Fibroblast of the aortic adventitia (primary cell): ENCODE measurements at places on chromosomes 11 and 22. TPM values are rescaled to one million over a fixed set of nuclear protein-coding genes. Genes with fewer than 3 reads are reported as not detected.
A peak's percentile ranks its signal among the peaks of the same experiment; 100 is the strongest.

DNA sequence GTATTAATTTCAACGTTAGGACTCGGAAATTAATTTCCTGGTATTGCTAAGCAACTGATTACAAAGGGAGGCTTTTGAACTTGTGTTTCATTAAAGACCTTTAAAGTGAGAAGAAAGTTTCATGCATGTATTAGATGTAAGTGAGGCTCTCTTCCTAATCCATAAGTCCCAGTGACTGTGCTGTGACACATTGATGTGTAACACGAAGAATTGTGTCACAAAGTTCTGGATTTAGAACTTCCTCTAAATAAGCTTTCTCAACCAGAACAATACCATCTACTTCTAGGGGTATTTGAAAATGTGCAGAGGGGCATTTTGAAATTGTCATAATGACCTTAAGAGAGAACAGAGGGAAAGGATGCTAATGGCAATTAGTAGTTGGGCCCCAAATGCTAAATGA is 14.4 kb downstream of the DCUN1D5 start:
- no peak for DNase-seq

GRCh38 chr11:111602865-111603610 is 789 bp downstream of the SIK2 start:
- peak; percentile 49 for DNase-seq

The CFAP300 gene
- total RNA-seq: 4.1 and 12.7 TPM in 2 replicates

The MAJIN gene
- total RNA-seq: not detected in 2 replicates

The APOL5 gene
- not detected in 2 replicates for total RNA-seq

The USH1C gene
- total RNA-seq: not detected in 2 replicates

The TMPRSS4 gene
- not detected in 2 replicates for total RNA-seq
